ENCODE measurements at places on chromosomes 12 and 14.

DNA sequence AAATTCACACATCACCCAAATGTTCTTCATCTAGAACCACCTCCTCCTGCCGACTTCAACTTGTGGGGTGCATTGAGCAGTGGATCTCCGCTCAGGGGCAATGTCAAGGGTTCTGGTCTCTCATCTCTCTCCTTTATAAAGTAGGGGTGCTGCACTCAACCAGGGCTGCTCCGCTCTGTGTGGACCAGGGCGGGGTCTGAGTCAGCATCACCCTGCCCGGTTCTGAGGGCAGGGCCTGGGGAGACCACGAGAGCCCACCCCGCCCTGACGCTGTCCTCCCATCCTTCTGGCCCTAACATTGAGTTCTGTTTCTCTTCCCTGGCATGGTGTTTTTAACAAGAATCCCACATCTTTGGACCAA is 311.6 kb upstream of the DIO3 start:
- DNase-seq: no peak

- DNase-seq: no peak
Measured at GRCh38 chr12:14129611-14130195, 148.3 kb upstream of the GRIN2B start.

- no peak for DNase-seq
Measured at GRCh38 chr12:53538209-53538689, 31.0 kb upstream of the NPFF start.

DNA sequence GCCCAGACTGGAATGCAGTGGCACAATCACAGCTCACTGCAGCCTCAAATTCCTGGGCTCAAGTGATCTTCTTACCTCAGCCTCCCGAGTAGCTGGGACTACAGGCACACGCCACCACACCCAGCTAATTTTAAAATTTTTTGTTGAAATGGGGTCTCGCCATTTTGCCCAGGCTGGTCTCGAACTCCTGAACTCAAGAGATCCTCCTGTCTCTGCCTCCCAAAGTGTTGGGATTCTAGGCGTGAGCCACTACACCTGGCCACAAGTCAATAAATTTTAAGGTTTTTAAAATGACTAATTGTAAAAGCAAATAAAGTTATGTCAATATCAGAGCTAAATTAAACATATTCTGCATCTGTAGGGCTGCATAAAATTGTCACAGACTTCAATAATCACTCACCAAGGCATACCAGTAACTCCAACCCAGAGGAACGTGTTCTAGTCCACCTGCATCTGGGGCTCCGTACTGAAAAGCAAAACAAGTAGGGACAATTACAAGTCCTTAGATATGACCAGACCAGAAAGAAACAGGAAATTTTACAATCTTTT is 13.9 kb downstream of the GNS start:
- no peak for DNase-seq

GRCh38 chr14:39318574-39318973 is 84.9 kb downstream of the MIA2 start:
- DNase-seq: no peak

DNA sequence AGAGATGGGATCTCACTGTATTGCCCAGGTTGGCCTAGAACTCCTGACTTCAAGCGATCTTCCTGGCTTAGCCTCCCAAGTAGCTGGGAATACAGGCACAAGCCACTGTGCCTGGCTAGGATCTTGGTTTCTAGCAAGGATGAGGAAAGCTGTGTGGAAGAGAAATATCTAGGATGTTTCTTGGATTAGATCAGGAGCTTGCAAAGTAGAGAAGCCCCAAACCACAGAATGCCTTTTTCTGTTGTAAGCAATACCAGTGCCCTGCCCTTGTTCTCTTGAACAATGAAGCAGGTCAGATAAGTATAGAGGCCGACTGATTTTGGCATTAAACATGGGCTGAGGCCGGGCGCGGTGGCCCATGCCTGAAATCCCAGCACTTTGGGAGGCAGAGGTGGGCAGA is 44.3 kb upstream of the STRN3 start:
- no peak for DNase-seq

GRCh38 chr14:48983351-48983888 is 602.8 kb downstream of the RPS29 start:
- no peak for DNase-seq

GRCh38 chr12:48781750-48782456 is 7.0 kb downstream of the ADCY6 start:
- DNase-seq: no peak

- DNase-seq: no peak
Measured at GRCh38 chr12:46609674-46610073, 216.1 kb downstream of the SLC38A4 start.

DNA sequence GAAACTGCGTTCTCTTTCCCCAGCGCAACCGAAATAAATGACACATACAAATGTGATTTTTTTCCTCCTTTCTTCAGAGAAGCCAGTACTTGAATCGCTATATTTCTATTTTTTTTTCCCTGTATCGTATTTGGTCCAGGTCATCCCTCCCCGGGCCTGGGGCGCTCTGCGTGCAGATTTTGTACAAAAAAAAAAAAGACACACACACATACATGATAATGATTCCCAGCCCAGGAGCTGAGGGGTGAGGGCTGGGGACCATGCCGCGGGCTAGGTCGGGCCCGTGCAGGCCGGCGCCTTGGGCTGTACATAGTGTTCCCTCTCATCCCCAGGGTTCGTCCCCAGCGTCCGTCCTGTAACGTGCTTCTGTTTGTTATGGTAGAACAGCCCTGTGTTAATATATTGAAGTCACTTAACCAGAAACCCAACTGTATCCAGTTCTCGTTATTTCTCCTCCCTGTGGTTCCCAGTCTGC is 3.0 kb downstream of the HOXC9 start:
- no peak for DNase-seq

GRCh38 chr14:101937926-101938767 is 26.2 kb upstream of the DYNC1H1 start:
- no peak for DNase-seq

- DNase-seq: no peak
Measured at GRCh38 chr12:64091186-64091585, 130.9 kb downstream of the KICS2 start.

- DNase-seq: no peak
Measured at GRCh38 chr14:20723488-20723887, 22.2 kb upstream of the EDDM3A start.

GRCh38 chr14:104604458-104605449 is at the start of gene TMEM179:
Gene TMEM179, minus strand, starts transcription at chr14:104604772. Its CDS starts 31 bp downstream, at chr14:104604741.
- DNase-seq: no peak

- no peak for DNase-seq
Measured at GRCh38 chr14:53127151-53127550, 26.0 kb downstream of the DDHD1 start.

GRCh38 chr14:71183876-71184689 is 276.8 kb downstream of the PCNX1 start:
- no peak for DNase-seq

- DNase-seq: no peak
Measured at GRCh38 chr14:38226366-38226765, 18.7 kb downstream of the SSTR1 start.

GRCh38 chr14:59199614-59200013 is 11.1 kb downstream of the DAAM1 start:
- DNase-seq: no peak

GRCh38 chr12:124579921-124580517 is 12.6 kb upstream of the NCOR2 start:
- DNase-seq: no peak

DNA sequence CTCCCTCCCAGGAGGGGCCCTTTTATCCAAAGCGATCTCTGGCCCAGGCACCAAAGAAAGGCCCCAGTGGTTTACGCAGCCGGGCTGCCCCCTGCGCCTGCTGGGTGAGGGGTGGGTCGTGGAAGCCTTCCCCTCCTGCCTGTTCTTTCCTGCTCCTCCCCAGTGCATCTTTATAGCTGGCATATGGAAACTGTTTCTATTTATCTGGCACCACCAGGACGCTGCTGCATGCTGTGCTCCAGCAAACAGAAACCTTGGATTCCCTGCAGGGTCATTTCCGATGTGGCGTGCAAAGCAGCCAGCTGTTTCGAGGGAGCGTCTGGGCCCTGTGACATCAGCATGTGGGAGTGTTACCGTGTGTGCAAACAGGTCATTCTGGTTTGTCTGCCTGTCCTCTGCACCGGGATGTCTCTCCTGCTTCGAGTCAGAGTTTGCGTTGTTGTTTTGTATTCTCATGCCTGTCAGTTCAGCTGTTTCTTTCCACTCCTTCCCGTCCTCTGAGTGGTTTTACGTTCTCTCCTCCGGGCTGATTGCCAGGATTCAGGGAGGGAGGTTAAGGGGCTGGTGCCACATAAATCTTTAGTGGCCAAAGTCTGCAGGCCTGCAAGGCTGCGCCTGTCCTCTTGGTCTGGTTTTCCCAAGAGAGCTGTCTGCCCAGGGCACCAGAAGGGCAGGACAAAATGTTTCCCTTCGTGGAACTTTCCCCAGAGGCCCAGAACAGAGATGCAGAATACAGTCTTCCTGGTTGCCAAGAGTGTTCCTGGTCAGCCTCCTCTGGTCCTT is 24.6 kb downstream of the TPCN1 start:
- no peak for DNase-seq

DNA sequence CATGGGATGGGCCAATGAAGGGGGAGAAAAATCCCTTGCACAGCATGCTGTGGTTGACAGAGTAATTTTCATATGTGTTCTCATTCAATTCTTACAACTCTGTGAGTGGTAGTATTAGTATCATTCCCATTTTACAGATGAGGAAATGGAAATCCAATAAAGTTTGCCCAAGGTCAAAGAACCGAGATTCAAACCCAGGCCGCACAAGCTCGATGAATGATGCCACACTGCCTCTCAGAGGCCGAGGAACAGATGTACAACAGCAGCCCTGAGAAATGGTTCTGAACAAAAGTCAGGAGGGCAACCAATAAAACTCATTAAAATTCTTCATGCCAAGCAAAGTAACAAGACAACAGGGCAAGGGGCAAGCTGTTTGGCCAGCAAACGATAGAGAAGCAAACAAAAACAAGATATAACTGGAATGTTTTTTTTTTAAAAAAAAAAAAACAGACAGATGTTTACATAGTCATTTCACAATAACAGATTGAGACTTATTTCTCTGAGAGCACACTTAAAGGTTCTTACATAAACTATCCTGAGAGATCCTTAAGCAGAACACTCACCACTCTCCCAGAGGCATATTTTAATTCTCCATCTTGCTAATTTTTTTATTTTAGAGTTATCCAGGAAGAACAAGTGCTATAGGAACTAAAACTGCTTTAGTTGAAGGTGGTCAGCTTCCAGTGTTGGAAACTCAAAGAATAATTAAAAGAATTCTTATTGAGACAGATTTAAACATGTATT is 85.8 kb downstream of the EXOC5 start:
- no peak for DNase-seq

- no peak for DNase-seq
Measured at GRCh38 chr14:69077841-69078240, 75.1 kb downstream of the DCAF5 start.

- DNase-seq: no peak
Measured at GRCh38 chr14:52332269-52332668, 18.2 kb downstream of the PTGER2 start.

DNA sequence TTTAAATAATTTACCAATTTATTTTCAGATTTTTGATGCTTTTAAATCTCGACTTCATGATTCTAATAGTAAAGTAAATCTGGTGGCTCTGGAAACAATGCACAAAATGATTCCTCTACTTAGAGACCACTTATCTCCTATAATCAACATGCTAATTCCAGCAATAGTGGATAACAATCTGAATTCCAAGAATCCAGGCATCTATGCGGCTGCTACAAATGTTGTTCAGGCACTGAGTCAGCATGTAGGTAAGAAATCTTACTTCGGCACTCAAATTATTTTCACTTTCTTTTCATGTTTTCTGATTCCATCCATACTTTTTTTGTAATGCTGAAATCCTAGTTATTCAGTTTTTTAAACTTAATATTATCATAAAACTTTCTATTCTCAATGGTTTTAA is 15.5 kb upstream of the PRPF39 start:
- DNase-seq: no peak

DNA sequence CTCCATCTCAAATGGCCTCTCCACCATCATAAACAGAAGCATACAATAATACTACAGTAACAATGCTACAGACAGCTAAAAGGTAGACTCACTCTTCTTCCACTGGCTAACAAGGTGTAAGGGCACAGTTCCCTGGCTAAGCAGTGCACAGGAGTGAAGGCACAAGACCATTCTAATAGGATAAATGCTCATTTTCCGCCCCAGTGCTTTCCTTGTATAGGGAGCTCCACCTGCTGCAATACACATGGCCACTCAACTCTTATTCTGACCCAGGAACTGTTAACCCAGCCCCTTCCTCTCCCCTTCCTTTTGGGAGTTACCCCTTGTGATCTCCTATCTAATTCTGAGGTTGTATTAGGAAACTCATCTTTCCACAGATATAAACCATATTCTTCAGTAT is 124.6 kb downstream of the KCNK10 start:
- DNase-seq: no peak

GRCh38 chr14:73741386-73741875 is 27.2 kb upstream of the PNMA1 start:
- peak; percentile 95 for DNase-seq

- no peak for DNase-seq
Measured at GRCh38 chr14:31879661-31880348, 197.3 kb upstream of the ARHGAP5 start.

GRCh38 chr12:80721326-80721725 is 4.6 kb downstream of the MYF5 start:
- DNase-seq: no peak

DNA sequence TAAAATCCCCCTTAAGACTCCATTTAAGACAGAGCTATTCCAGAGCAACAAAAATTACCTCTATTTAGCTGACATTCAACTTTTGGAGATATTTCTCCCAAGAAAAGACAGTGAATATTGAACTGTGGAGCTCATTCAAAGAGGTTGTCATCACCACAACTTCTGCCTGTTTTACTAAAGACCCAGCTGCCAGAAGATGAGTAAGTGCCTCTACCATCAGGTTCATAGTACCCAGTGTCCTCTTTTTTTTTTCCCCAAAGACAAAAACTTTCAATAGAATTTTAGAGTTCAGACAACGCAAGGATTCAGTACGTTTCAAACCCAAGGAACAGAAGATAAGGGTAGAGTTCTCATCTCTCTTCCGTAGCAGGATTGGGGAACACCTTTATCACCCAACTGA is 461.3 kb downstream of the BCAT1 start:
- no peak for DNase-seq

- DNase-seq: no peak
Measured at GRCh38 chr14:52370406-52370935, 56.4 kb downstream of the PTGER2 start.

- no peak for DNase-seq
Measured at GRCh38 chr12:39122562-39123204, 217.3 kb upstream of the CPNE8 start.

- no peak for DNase-seq
Measured at GRCh38 chr12:44889926-44890325, 13.8 kb upstream of the NELL2 start.

DNA sequence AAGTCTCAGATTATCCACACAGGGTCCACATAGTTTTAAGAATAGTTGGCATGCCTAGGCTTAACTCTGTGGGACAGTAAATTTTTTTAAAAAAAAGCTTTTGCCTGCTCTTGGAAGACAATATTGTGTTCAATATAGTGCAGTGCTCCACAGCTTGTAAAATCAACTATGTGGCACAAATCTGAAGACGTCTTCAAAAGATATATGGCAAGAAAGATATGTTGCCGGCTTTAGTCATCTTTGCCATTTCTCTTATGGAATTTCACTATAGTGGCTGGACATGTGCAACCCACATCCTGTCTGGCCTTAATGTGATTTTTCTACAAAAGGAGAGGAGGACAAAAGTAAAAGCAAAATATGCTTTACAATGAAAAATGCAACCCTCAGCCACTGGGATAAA is 90.5 kb downstream of the MGST1 start:
- DNase-seq: no peak

- no peak for DNase-seq
Measured at GRCh38 chr14:31939934-31940333, 137.2 kb upstream of the ARHGAP5 start.

Data from GDM1 (cell line).